A549 (cell line): ENCODE measurements at places on chromosomes 7 and 10. TPM values are rescaled to one million over a fixed set of nuclear protein-coding genes. Genes with fewer than 3 reads are reported as not detected.

The LLCFC1 gene
- polyA plus RNA-seq = not detected in 3 replicates

GRCh38 chr7:11394438-11394837 is 420.8 kb downstream of the PHF14 start:
- no peak for DNase-seq

GRCh38 chr10:26534384-26534783 is 96.2 kb downstream of the APBB1IP start:
- DNase-seq = no peak

GRCh38 chr10:7397049-7398035 is 13.5 kb downstream of the SFMBT2 start:
- DNase-seq = no peak

- DNase-seq = no peak
Measured at GRCh38 chr10:38050212-38050611, 39.7 kb downstream of the ZNF33A start.

- no peak for DNase-seq
Measured at GRCh38 chr10:84862551-84862950, 534.2 kb downstream of the CCSER2 start.

GRCh38 chr10:3472287-3473051 is 299.9 kb upstream of the PITRM1 start:
- DNase-seq = peak; percentile 78

GRCh38 chr10:118057361-118057760 is 10.6 kb upstream of the RAB11FIP2 start:
- DNase-seq = no peak

- DNase-seq = no peak
Measured at GRCh38 chr10:92203919-92204623, 86.8 kb downstream of the CPEB3 start.
